ENCODE measurements at places on chromosomes 16 and 17.

GRCh38 chr17:82828875-82829487 lies 10.8 kb downstream of the ZNF750 start:
- DNase-seq, result no peak

GRCh38 chr17:46771561-46772474 lies 46.7 kb downstream of the WNT3 start:
- no peak for DNase-seq

DNA sequence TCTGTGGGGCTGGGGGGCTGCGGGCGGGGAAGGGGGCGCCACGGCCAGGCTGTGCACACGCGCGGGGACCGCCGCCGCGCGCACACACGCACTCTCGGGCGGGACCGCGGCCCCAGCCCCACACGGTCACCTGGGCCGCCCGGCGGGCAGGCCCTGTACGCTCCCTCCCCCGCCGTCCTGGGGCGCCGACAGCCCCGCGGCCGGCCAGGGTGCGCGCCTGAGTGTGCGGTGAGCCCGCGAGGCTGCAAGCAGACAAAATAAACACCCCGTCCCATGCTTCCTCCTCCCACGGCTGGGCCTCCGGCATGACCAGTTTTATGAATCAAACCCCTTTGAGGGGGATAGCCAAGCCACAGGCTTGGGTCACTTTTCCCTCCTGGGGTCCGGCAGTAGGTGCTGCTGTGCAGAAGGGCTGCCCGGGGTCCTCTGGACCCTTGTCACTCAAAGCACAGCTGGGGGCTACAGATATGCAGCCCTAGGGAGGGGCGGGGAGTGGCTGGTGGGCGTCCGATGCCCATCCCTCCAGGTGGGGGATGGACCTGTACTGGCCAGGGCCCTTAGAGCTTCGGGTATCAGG lies 441 bp downstream of the VASN start:
- DNase-seq, result no peak

DNA sequence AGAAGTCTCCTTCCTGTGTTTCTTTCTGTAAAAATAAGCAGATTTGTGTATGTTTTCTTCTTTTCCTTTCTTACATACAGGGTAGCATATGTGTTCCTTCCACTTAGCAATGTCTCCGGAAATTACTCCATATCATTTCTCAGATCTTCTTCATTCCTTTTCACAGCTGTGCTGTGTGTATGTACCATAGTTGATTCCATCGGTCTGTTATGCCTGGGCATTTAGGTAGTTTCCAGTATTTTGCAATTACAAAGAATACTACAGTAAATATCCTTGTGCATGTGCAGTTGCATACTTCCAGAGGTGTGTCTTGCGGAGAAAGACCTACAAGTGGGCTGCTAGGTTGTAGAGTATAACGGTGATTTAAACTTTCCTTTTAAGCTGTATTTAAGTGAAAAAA lies 69.8 kb downstream of the CLEC16A start:
- no peak for DNase-seq

- no peak for DNase-seq
These were observed 9.6 kb upstream of the SPN start for GRCh38 chr16:29653471-29653870.

DNA sequence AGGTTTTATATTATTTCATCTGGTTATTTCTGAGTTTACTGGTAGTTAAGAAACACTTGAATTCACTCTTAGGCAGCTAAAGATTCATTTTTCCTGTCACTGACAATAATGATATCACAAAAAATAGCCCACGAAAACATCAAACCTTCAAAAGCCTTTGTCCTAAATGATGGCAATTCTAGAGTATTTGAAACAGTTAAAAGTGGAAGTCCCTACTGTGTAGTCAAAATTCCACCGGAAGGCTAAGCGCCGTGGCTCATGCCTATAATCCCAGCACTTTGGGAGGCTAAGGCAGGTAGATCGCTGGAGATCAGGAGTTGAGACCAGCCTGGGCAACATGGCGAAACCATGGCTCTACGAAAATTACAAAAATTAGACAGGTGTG lies 103.5 kb downstream of the HIC1 start:
- no peak for DNase-seq

- DNase-seq, result no peak
These were observed at the start of gene FOXC2 for GRCh38 chr16:86566601-86566965. TSS of gene FOXC2 (plus strand) at chr16:86566829. CDS start at chr16:86567336, 507 bp downstream.

Data from cortex of kidney (tissue), 1 donor.